ENCODE measurements at places on chromosomes 4 and X.

DNA sequence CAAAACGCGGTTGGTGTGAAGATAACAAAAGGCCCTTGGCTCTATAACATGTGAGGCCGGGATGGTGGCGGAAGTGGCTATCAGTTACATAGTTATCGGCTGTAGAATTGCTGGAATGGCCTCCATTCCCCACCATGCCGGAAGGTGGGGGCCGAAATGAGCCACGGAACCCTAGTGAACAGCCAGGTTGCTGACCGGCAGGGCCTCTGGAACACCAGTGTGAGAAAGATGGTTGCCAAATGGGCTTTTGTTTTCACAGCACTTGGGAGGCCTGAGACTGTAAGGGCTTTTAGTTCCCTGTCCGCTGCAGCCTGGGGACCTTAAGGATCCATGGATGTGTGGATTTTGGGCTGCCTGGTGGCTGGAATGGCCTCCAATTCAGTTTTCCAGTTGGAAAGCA, 23.3 kb upstream of the ARX start:
- DNase-seq = no peak

GRCh38 chrX:16488959-16489358, 161.0 kb upstream of the S100G start:
- DNase-seq = no peak

DNA sequence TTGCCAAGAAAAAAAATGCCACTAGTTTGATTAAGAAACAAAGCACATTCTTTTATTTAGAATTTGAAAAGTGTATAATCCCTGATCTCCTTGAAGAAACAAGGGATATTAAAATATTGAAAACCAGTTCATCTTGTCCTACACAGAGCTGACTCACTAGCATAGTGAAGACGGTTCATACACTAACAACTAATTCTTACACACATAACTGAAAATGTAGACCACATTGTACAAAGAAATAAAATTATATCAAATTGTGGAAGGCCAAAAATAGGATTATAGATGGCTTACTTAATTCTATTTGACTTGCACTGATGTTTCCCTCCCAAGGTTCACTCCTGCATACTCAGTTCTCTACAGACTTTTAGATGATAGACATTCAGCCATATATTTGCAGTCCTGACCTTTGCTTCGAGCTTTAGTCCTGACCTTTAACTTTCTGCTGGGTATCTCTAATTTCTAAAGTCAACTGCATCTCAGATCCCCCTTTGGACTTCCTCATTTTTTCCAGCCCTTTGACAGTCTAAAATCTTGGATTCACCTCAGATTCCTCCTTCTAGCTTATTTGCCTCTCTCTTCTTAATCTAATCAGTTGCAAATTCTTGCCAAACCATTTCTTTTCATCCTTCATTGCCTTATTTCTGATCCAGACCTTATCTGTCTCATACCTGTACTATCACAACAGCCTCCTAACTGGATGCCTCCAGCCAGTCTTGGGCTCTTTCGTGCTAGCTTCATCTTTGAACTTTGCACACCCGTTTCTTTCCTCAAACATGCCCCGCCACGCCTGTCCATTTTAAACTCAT, 4.5 kb upstream of the WWC2 start:
- no peak for DNase-seq

DNA sequence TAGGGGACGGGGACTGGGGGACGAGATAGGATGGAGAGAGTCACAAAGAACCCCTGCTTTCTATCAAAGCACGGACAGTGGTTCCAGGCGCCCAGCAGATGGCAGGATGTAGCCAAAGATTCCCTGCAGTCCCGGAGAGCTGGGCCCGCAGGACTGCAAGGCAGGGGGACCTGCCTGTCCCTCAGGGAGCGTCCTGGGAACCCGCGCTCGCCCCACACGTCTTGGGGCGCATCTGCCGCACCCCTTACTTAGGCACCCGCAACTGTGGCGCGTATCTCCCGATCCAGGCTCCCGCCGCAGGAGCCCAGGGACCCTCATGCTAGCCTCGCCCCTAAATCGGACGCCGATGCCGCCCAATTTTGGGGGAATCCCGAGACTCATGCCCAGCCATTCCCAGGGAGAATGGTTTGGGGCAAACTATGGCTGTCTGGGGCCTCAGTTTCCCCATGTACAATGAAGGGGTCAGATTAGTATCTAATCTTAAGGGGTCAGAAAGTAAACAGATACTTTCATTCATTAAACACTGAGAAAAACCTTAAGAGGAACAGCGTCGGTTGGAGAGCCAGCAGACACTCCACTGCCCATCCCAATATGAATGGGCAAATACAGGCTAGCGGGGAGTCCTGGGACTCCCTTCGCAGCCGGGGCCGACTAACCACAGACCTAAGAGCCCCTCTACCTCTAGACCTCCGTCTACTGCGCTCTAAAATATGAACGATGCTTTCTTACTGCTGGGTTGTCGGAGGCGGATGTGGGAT, 581 bp upstream of the STK32B start:
- DNase-seq = peak; percentile 91

GRCh38 chrX:107849747-107850421, 24.2 kb downstream of the MID2 start:
- DNase-seq = no peak

DNA sequence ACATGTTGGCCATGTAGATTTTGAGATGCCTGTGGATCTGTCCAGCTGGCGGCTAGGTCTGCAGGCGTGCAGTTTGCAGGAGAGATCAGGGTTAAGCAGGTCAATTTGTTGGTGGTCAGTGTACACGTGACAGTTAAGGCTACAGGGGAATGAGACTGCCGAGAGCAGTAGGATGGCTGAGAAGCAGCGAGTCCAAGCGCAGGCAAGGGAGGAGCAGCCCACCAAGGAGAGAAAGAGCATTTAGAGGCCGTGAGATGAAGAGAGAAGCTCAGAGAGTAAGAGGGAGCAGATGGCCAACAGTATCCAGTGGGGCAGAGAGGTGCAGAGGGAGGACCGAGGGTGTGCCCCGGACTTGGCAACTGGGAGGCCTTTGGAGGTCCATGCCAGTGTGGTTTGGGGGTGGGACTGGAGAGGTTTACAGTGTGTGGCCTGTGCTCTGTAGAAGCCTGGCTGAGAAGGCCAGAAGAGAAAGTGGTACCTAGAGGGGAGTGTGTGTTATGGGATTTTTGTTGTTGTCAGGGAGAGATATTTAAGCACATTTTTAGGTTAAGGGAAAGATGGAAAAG, 18.4 kb downstream of the SNX25 start:
- no peak for DNase-seq

DNA sequence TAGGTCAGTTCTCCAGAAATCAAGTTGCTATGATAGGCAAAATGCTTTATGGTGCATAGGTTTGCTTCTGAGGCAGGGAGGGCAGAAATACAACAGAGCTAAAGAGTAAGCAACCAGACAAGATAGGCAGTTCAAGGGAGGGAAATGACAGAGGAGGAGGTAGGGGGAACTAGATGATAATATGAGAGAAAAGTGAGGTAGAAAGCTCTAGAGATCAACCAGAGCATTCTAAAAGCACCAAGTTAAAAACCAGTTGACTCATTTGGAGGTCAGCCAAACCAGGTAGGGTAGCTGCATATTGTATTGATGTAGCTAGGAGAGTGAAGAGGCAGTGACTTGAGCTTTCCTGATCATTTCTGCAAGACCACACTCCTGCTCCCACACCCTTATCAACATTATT, 49.0 kb upstream of the SLC16A2 start:
- DNase-seq = no peak

DNA sequence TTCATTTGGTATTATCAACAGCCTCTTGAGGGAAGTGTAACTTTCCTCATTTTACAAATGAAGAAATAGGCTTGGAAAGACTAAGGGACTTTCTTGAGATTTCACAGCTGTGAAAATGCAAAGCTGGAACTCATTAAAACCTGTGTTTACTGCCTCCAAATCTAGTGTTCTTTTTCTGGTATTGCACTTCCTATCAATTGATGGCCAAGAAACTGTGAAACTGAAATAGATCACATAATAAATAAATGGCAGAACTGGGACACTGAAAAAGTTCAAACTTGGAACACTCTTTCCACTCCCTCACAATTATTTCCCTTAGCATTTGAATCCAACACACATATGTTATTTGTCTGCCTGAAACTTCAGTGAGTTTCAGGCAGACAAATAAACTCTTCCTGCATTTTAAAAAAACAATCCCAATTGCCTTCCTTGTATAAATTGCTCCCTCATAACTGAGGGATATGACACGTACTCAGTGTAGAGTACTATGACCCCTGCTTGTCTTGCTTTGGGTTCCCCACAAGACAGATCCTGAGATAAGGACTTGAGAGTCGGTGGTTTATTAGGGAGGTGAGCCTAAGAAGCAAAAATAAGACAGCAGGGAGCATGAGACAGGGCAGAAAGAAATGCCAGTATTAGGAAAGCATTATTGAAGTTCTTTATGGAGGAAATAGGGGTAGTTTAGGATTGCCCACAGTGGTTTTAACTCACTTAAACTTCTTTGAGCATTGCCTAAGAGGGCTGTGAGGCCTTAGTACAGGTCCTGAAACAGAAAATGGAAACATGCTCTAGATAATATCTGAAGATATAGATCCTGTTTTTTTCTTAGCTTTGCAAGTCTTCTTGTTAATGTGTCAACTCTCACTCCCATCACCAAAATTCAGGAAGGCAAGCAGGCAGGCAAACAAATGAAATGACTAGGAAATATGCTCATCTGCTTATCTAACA, 33.9 kb downstream of the RTL3 start:
- peak; percentile 30 for DNase-seq

- no peak for DNase-seq
Observed at GRCh38 chr4:7234355-7235029, 42.2 kb downstream of the SORCS2 start.

DNA sequence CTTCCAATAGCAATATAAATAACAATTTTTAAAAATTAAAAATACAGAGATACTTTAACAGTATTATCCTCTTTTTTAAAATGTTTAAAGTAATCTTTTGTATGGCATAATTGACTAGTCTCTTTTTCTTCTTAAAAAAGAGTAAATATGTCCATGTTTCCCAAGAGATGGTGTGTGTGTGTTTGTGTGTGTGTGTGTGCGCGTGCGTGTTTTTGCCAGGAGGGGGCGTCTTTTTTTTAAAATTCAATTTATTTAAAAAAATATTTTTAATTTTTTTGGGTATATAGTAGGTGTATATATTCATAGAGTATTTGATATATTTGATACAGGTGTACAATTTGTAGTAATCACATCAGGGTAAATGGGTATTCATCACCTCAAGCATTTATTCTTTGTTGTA, 1073.7 kb downstream of the PCDH7 start:
- no peak for DNase-seq

DNA sequence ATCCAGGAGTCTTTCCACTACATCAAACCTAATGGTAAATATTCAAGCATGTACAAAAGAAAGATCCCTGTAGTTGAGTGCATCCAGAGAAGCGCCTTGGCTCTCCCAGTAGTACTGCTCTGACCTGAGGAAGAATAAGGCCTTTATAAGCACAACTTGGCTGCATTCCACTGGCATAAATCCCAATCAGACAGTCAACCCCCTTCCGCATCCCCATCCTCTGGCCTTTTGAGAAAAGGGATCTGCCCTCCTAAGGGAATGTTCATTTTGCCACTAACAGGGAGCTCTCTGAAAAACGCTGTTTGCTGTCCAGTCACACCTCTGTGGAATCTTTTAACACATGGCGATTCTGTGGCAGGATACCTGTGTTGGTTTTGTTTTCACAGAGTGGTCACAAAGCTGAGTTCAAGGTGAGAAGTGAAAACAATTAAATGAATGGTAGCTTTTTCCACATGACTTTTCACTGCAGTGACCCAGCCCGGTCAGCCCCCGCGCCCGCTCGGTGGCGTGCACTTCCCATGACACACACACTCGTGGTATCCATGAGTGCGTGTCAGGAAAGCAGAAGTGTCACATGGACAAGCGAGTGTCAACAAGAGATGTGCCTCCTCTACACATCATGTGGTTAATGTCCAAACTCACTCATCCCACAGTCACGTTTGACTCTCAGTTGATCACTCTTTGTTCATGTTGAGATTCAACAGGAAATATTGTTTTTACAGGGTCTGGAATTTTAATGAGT, 112.2 kb upstream of the ENPP6 start:
- no peak for DNase-seq

GRCh38 chr4:41456559-41457101, 81.3 kb upstream of the LIMCH1 start:
- DNase-seq = no peak

DNA sequence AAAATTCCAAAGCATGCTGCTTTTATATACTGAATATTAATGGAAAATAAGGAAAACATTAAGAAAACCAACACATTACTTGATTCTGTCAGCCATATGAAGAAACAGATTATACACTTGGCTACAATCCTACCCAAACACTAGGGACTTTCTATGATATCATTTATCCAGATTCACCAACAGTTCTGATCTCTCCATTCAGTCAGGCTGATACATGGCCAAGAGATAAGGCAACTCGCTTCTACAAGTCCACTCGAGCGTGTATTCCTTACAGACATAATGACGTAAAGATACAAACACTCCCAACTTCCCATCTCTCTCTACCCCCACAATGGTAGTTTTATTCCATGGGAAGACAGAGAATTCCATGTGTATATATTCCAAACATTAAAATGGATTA, 44.5 kb downstream of the NEK1 start:
- DNase-seq = no peak

GRCh38 chr4:70874268-70875156, 27.7 kb upstream of the MOB1B start:
- DNase-seq = no peak

DNA sequence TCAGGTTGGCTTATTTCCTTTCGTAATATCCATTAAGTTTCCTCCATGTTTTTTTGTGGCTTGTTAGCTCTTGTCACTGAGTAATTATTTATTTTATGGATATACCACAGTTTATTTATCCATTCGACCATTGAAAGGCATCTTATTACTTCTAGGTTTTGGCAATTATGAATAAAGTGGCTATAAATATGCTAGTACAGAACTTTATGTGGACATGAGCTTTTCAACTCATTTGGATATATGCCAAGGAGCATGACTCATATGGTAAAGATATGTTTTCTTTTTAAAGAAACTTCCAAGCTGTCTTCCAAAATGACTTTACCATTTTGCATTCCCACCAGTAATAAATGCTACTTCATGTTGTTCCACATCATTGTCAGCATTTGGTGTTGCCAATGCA, 803.6 kb downstream of the GLUD2 start:
- DNase-seq = peak; percentile 0

- no peak for DNase-seq
Observed at GRCh38 chr4:47538111-47538824, 53.2 kb downstream of the ATP10D start.

DNA sequence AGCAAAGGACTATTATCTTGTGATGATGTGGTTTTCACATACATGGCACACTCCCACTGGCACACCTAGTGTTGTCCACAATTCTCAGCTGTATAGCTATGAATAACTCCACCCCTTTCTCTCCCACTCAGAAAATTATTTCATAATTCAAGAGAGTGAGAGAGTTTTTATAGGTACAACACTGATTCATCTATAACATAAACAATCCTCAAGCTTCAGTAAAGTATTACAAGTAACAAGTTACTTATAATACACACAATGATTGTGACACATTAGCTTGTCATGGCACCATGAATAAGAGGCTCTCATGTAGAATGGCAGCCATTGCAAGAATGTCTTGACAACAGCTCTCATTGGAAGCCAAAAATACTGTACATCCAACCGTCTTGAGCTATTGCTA, 43.9 kb downstream of the RAB40A start:
- DNase-seq = no peak

Data from hematopoietic multipotent progenitor cell treated with erythropoietin and hydrocortisone succinate and interleukin-3 and kit ligand, for 6 days (in vitro differentiated cells).